ENCODE measurements at places on chromosomes 1 and 21.

DNA sequence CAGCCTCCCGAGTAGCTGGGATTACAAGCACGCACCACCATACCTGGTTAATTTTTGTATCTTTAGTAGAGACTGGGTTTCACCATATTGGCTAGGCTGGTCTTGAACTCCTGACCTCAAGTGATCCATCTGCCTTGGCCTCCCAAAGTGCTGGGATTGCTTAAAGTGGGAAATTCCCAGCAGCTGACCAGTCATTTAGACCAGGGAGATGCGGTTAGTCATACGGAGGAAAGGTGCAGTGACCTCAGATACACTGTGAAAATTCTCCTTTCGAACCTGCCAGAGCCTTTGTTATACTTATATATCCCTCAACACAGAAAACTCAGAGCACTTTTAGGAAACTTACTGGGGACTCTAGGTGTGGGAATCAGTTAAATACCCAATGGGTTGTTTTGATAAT, 39.6 kb downstream of the MAP10 start:
- no peak for DNase-seq

DNA sequence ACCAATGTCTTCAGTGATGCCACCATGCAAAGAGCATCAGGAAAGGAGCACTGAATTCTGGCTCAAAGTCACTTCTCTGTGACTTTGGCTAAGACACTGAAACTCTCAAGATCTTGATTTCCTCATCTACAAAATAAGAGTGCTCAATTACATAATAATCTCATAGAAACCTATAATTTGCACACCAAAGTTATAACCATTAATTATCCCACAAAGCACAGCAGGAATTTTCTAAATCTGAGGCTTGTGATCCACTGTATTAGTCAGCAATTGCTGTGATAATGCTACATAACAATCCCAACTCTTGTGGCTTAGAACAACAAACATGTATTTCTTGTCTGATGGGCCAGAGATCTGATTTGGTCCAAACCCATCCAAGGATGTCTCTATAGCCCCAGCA, 108.7 kb downstream of the PSMG1 start:
- DNase-seq = no peak

DNA sequence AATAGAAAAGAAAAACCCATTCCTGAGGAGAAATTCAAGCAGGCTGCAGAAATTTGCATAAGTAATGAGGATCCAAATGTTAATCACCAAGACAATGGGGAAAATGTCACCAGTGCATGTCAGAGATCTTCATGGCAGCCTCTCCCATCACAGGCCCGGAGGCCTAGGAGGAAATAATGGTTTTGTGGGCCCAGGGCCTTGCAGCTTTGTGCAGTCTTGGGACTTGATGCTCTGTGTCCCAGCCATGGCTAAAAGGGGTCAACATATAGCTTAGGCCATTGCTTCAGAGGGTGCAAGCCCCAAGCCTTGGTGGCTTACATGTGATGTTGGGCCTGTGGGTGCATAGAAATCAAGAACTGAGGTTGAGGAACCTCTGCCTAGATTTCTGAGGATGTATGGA, 22.7 kb downstream of the RAB3GAP2 start:
- no peak for DNase-seq

GRCh38 chr1:60069691-60070090, 3.9 kb downstream of the C1orf87 start:
- no peak for DNase-seq

- no peak for DNase-seq
Measured at GRCh38 chr1:145690587-145691558, 16.3 kb downstream of the PDZK1 start.

- DNase-seq = peak; percentile 98
Measured at GRCh38 chr1:159889821-159890252, 10.1 kb downstream of the CFAP45 start.

DNA sequence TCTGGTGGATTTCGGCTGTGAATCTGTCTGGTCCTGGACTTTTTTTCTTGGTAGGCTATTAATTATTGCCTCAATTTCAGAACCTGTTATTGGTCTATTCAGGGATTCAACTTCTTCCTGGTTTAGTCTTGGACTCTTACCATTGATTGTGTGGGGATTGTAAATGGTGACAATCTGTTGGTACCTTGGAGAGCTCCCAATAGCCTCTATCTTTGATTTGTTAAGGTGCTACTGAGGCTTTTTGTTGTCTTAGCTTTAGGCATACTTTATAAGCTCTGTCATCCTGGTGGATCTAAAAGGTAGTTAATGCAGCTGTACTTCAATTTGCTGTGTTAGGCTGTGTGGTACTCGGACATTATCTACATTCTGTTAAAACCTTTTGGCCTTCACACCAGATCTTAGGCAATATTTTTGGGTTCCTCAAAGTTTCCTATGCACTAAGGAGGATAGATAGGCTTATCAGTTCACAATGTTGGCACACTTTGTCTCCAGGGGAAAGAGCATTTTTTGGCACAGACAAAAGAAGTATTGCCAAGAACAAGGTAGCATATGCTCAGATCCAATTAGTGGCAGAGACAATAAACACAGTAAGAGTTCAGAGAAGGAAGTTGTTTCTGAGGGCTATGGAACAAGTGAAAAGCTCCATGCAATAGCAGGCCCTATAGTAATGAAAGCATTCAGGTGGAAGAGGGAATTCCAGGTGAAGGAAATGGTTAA, 230.4 kb downstream of the PDE4B start:
- DNase-seq = peak; percentile 5

DNA sequence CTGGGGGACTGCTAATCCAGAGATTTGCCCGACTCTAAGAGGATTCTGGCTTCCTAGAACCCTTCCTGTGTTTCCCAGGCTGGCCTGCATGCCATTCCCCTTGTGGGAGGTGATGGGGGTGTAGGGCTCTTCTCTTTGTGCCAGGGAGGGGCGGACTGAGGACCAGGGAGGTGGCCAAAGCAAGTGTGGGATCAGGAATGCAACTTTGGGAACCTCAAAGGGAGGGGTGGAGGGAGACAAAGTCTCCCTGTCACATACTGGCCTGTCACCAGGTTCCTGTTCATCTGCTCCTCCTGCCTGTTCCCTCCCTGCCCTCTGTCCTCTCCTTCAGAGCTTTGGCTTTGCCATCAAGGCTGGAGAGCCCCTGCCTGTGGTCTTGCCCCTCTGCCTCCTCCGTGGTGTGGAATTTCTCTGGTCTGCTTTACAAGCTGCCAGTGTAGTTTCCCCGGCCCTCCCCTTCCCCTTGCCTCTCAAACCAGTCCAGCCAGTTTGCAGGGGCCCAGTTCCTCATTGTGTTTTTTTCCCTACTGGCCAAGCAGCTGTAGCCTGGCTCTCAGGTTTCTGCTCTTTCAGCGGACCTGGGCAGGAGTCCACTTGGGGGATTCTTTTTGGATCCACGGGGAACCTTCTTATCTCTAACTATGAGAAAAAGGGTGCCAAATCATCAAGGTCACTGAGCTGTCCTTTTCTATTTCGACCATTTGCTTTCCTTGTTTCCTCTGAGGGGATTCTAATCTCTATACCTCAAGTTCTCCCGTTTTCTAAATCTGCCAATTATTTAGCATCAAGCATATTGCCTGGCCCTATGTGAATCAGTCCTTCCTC, 1.8 kb downstream of the CGN start:
- DNase-seq = no peak

- DNase-seq = peak; percentile 33
Measured at GRCh38 chr1:8027748-8028570, 1.9 kb upstream of the ERRFI1 start.

DNA sequence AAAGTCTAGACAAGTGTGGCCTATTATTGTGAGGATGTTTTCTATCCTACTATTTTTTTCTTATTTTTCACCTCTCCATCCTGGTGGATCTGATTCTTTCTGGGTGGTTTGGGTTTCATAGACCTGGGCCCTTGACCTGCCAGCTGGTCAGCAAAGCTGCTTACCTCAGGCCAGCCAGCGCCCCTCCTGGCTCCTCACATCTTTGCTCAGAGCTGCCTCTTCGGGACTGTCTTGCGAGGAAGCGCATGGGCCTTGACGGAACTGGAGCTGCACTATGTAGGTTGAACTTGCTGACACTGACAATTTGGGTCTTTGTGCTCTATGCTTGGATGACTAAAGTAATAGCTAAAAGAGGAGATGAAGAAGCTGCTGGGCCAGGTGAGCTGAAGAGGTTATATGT, 138.5 kb upstream of the SYT6 start:
- no peak for DNase-seq

DNA sequence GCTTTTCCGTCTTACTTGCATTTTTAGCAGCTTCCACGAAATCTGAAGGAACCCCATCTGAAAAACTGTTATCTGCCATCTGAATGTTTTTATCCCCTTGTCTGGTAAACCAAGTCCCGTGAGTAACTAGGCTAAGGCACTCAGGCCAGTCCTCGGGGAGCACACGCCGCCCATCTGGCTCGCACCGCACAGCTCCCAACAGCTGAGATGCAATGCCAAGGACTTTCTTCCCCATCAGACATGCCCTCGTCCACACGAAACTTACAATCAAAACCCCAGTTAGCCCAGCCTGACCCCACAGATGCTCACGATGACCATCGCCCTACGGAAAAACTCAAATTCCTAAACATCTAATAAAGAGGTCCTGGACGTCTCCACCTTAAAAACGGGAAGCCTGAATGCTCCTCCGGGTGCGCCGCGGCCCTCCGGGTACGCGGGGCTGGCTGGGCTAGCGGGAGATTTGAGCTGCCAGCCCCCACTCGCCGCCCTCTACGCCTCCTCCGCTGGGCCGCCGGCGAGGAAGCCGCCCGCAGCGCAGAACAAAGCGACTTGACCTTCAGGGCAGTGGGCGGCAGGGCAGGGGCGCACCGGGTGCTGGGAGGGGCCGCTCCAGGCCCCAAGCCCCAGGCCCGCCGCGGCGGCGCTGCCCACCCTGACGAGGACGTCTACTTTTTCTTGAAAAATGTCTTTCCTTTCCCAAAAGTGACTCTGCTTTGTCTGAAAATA, 36.6 kb downstream of the CD58 start:
- no peak for DNase-seq

DNA sequence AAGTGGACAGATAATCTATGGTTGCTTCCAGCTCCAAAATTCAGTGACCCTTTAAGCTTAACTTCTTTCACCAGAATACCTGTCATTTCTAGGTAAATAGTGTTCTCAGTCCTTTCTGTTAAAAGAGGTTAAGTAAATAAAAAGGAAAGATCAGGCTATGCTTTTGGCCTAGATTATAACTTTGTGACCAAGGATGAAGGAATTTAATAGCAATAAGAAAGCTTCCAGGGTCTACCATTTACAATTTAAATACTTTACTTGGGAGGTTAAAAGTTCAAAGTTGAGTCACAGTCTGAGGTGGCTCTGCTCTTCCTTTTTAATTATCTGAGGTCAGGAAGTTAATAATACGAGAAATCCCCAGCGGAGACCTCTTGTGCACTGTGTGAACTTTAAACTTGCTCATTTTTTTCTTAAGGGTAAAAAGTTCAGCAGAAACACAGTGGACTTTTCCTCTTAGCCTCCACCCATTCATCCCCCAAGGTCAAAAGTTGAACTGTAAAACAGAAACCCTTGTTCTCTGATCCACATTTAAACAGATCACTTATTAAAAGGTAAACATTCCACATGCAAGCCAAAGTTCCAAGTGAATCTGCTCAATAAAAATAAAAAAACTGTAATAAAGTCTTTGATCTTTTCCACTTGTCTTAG, 187.1 kb downstream of the NRIP1 start:
- DNase-seq = no peak

- peak; percentile 77 for DNase-seq
Measured at GRCh38 chr1:16612332-16613172, 812 bp downstream of the NBPF1 start.

DNA sequence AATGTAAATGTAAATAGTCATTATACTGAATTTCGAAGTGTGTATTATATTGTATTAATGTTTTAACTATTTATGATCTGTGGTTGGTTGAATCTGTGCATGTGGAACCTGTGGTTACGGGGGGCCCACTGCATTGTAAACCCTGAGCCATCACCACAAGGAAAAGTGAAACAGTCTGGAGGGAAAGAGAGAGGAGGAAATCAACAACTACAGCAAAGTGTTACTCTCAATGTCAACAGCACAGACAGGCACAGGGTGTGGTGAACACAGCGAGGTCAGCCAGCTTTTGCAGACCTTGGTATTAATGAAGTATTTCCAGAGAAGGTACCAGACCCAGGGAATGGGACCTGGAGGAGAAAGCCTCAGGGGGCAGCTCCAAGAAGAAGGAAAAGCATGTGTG, 37.1 kb upstream of the BACE2 start:
- no peak for DNase-seq

DNA sequence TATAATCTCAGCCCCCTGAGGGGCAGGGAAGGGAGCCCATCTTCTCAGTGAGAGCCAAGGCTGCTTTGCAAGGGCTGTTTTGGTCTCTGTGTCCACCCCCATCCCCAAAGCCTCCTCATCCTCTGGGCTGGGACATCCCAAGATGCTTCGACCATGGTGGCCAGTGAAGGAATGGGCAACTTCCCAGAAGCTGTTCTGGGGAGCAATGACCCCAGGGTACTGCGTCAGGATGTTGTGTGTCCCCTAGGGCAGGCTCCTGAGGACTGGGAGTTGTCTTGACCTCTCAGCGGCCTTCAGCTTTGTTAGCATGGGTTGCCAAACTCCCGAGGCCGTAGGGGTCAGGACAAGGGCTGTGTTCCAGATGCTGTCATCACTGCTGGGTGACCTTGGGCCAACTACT, 238.4 kb upstream of the POU3F1 start:
- DNase-seq = no peak

- no peak for DNase-seq
Measured at GRCh38 chr1:97377432-97378034, 543.3 kb downstream of the DPYD start.

DNA sequence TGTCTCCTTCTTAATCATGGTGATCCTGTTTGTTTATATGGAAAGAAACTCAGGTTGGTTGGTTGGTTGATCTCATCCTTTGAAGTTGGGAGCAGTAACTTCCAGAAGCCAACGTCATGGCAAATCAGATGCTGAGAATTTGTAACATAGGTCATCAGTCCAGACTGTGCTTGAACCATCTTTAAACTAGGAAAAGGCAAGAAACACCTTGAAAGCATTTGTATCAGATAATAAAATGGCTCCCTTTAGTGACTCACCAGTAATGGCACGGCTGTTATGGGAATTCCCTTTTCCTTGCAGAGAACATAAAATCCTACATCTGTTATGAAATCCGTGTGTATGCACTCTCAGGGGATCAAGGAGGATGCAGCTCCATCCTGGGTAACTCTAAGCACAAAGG, 58.1 kb downstream of the SERBP1 start:
- DNase-seq = peak; percentile 37

GRCh38 chr1:206905295-206906164, 8.3 kb downstream of the IL24 start:
- peak; percentile 82 for DNase-seq

- no peak for DNase-seq
Measured at GRCh38 chr1:46128344-46128743, 4.1 kb downstream of the PIK3R3 start.

- no peak for DNase-seq
Measured at GRCh38 chr1:108082001-108082400, 117.0 kb upstream of the VAV3 start.

GRCh38 chr1:29211086-29212030, 19.4 kb downstream of the MECR start:
- DNase-seq = no peak

Measured in HFF-Myc (cell line).